ENCODE measurements at places on chromosomes 3 and 15.

- no peak for DNase-seq
Observed at GRCh38 chr15:59918994-59919951, 84.8 kb upstream of the FOXB1 start.

- DNase-seq = no peak
Observed at GRCh38 chr15:80769829-80770705, 9.1 kb upstream of the CEMIP start.

DNA sequence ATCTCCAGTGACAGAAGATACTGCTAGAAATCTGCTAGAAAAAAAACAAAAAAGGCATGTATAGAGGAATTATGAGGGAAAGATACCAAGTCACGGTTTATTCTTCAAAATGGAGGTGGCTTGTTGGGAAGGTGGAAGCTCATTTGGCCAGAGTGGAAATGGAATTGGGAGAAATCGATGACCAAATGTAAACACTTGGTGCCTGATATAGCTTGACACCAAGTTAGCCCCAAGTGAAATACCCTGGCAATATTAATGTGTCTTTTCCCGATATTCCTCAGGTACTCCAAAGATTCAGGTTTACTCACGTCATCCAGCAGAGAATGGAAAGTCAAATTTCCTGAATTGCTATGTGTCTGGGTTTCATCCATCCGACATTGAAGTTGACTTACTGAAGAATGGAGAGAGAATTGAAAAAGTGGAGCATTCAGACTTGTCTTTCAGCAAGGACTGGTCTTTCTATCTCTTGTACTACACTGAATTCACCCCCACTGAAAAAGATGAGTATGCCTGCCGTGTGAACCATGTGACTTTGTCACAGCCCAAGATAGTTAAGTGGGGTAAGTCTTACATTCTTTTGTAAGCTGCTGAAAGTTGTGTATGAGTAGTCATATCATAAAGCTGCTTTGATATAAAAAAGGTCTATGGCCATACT lies 4.0 kb downstream of the B2M start:
- no peak for DNase-seq

GRCh38 chr3:35867791-35868190 lies 228.5 kb downstream of the ARPP21 start:
- no peak for DNase-seq

DNA sequence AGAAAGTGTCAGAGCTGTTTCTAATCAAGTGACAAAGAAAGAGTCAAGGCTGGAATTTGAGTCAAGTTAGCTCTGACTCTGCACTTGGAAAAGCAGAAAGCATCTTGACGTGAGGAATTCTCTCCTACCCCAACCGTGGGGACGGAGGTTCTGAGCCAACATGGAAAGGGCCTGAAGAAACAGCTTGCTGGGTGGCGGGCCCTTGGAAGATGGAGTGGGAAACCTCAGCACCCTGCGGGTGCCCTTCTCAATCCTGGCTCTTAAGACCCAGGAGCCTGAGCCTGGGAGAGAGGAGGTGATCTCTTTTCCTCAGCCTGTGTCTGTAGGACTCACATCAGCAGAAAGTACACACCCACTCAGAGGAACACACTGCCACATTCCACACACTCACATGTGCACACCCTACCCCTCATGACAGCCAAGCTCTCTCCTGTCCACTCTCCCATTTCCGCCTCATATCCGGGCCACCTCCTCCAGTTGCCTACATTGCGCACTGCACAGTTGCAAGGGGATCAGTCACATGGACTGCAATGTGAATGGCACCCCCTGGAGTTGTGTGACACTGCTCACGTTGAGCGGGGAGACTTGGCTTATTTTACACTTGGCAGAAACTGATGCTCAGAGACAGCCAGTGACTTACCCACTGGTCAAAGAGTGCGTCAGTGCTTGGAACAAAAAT lies 101.5 kb upstream of the SLC6A6 start:
- no peak for DNase-seq

DNA sequence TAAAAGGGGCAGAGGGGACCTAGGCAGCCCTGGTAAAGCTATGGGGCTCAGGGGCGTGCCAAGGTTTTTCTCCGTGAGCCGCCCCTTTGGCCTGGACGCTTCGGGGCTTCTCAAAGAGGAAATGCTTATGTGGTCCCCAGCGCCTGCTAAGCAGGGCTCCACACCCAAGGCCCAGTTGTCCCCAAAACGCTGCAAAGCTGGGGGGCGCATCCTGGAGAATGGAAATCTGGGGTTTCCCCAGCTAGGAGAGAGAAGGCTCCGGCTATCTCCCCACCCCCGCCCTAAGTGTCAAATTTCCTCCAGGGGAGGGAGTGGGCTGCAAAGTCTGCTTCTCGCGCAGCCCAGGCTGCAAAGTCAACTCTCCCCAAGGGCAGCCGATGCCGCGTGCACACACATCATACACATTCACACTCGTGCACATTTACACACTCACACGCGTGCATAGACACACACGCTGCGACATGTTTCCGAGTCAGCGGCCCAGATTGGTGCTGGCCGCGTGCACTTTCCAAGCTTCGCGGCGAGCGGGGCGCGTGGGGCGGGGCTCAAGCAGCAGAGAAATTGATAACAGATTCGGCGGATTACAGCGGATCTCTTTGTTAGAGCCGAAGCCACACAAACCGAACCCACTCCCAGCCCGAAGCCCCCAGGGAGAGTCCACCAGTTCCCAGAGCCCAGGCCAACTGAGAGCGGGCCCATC lies 4.5 kb downstream of the WNT5A start:
- DNase-seq = peak; percentile 22

GRCh38 chr15:92749946-92750345 lies 94.4 kb upstream of the FAM174B start:
- no peak for DNase-seq

DNA sequence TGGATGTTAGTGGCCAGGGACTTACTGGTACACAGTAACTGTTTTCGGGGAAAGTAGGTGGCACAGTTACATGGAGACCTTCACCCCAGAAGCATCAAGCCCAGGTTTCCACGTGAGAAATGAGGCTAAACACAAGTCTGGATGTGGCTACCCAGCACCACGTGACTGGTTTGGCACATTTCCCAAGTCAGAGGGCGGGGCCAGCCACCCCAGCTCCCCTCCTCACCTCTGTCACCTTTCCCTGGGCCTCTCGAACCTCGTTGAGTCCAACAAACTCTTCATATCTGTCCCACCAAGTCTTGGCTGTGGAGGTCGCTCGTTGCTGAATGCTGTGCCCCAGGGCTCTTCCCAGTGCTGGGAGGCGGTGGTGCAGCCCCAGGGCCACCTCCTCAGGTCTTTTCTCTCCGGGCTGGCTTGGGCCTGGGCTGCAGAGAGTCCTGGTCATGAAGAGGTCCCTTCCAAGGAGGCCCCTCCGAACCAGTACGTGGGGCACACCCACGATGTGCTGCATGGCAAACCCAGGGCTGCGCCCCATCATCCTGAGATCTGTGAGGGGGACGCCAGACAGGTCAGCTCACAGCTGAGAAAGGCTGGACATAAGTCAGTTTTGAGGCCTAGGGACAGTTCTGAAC lies 4.8 kb upstream of the PLXNB1 start:
- no peak for DNase-seq

DNA sequence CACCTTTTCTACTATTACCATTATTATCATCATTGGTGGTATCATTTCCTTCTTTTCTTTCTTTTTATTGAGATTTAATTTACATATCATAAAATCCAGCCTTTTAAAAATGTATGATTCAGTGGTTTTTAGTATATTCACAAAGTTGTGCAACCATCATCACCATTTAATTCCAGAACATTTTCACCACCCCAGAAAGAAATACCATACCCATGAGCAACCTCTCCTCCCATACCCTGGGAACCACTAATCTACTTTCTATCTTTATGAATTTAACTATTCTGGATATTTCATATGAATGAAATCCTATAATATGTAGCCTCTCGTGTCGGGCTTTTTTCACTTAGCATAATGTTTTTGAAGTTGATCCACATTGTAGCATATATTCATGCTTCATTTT lies 29.1 kb downstream of the AAGAB start:
- no peak for DNase-seq

GRCh38 chr3:195219351-195220230 lies 51.4 kb downstream of the XXYLT1 start:
- no peak for DNase-seq

- DNase-seq = no peak
Observed at GRCh38 chr3:123818324-123818920, 65.7 kb downstream of the MYLK start.

DNA sequence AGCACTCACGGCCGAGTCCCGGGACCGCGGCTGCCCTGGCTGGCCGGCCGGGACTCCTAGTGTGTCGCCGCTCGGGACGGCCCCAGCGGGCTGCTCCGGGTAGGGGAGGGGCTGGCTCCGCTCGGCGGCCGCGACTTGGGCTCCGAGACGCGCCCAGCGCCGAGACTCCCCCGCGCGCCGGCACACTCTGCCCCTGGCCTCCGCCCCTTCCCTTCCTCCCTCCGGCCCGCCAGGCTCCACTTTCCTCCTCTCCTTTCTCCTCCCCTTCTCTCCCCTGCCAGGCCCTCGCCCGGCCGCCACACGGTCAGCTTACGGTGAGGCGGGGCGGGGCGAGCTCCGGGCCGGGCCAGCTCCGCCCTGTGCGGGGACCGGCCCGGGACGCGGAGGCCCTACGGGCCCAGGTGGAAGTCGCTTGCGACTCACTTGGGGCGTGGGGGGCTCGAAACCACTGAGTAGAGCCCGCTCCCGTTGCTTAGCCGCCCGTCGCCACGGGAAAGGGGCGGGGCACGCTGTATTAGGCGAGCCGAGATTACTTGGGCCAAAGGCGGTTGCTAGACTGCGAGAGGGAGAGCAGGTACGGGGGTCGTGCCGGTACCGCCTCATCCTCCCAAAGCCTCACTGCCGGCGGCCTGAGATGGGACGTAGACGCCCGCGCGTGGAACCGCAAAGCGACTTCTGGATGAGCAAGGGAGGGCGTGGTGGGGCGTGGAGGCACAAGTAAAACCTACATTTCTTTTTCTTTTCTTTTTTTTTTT lies at the start of gene ITGB5:
Gene ITGB5, minus strand, starts transcription at position 189 of the 755 bp plus-strand sequence. CDS start 365 bp downstream, outside the sequence.
- DNase-seq = peak; percentile 66

GRCh38 chr3:135966271-135966961 lies 888 bp downstream of the PPP2R3A start:
- DNase-seq = no peak

GRCh38 chr3:72018343-72018984 lies 233.5 kb upstream of the PROK2 start:
- DNase-seq = no peak

- peak; percentile 40 for DNase-seq
Observed at GRCh38 chr3:157160658-157161424, 894 bp upstream of the CCNL1 start.

GRCh38 chr3:151174351-151174750 lies 28.7 kb downstream of the GPR171 start:
- DNase-seq = no peak

GRCh38 chr3:23793528-23794134 lies 12.1 kb upstream of the UBE2E1 start:
- no peak for DNase-seq

- no peak for DNase-seq
Observed at GRCh38 chr3:127325629-127325961, 37.7 kb upstream of the PRR20G start.

DNA sequence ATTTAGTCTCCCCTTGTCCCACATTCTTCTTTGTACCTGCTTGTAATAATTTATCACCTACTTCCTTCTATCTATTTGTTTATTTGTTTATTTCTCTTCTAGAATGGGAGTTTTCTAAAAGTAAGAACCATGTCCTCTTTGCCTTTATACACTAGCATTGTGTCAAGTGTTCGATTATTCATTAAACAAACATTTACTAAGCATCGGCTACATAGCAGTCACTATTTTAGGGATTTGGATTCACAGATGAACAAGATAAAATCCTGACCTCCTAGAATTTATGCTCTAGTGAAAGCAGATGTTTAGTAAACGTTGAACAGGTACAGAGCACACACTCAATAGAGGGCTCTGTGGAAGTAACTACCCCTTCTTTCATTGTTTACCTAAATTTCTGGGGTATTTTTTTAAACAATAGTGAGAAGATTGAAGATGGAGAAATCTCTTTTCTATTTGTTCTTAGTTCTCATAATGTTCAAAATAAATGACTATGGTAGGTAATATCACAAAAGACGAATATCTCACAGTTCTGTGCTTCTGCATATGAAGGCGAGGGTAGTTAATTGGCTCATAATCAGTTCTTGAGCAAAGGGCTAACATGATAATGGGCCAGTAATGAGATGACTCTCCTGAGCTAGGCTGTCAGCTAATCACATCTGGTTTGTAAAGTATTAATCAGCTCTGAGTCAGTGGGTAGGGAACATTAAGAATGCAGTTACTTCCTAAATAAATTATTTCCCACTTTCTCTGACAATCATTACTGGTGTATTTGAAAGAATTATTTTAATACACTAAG lies 111.9 kb downstream of the SLC9A9 start:
- DNase-seq = no peak

- DNase-seq = no peak
Observed at GRCh38 chr15:41921639-41922038, 27.8 kb upstream of the SPTBN5 start.

Measured in frontal cortex (tissue), 4 donors.